ENCODE measurements at places on chromosomes 6 and 20.

GRCh38 chr6:109008054-109008453 lies 86.6 kb downstream of the SESN1 start:
- DNase-seq = no peak

GRCh38 chr6:14146506-14147096 lies 29.0 kb downstream of the CD83 start:
- no peak for DNase-seq

GRCh38 chr20:11952639-11953038 lies 34.9 kb downstream of the BTBD3 start:
- no peak for DNase-seq

GRCh38 chr20:19737025-19737424 lies 21.0 kb upstream of the RIN2 start:
- no peak for DNase-seq

DNA sequence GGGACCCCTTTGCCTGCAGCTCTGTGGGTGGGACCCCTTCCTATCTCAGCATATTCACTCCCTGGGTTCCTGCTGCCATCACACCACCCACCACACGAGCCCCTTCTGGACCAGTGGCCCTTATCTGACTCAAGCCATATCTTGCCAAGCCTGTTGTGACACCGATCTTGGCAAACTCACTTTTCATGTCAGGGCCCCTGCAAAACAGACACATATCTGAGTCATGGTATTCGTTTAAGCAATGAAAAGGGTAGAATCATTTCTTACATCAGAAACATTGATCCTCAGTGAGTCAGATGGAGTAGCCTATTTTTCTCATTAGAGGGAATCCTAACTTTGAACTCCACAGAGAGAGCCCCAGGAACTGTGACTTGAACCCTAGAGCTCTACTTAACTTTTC lies 10.6 kb downstream of the RAET1E start:
- DNase-seq = no peak

DNA sequence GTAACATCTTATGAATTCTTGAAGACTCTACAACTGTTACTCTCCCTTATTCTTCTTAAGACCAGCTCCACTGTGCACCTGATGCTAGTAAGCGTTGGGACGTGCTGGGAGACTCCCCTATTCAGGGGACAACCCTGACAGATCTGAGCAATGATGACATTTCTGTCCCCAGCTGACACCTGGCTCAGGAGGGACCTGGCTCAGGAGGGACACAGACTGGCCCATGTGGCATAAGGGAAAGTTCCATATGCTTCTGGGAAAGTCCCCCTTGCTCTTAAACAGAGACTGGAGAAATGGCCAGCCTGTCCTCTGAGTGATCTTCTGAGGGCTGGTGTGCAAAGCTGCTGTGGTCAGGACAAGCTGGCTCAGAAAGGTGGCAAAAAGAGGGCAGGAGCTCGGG lies 10.0 kb upstream of the CD93 start:
- DNase-seq = no peak

GRCh38 chr20:43300901-43301300 lies 111.2 kb upstream of the PTPRT start:
- DNase-seq = no peak

- no peak for DNase-seq
These were observed 38.9 kb downstream of the OR2B2 start for GRCh38 chr6:27873021-27873940.

DNA sequence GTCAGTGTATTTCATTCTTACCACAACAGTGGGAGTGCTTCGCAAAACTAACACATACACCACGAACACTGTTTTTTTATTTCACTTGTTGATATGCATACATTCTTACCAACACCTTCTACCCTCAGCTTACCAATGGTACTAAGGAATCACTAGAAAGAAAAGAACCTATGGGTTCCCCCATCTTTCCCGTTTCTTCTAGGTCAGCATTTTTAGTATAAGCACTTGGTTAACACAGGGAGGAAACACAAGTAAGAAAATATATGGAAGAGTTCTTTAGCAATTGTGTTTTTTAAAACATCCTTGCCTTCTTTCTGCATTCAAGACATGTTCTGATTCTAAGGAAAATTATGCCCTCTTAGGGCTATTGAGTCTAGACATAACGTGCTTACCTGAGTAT lies 39.9 kb upstream of the EYA4 start:
- DNase-seq = no peak

DNA sequence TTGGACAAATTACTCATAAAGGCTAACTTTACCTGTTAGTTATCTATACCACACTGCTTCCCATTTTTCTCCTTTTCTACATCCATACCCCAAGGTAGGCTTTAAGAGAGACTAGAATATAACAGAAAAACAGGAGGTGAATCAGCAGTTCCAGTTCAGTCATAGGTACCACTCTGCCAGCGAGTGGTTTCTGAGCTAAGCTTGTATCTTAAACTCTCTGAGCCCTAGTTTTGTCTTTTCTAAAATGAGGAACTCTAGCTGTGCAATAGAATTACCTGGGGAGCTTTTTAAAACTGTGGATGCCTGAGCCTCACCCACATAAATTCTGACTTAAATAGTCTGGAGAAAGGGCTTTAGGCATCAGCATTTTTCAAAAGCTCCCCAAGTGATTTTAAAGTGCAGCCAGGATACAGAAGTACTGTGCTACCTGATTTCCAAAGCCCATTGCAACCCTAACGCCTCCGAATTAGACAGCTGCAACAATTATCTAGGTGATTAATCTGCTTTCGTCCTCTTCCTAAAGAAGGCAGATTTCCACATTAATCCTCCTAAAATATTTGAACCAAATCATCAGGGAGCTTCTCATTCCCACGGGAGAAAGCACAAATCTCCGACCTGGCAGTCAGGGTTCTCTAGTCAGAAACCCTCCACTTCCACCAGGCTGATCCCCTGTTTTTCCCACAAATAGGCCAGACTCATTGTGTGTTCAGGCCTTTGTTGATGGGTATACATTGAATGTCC lies 37.4 kb upstream of the RPL7L1 start:
- no peak for DNase-seq

DNA sequence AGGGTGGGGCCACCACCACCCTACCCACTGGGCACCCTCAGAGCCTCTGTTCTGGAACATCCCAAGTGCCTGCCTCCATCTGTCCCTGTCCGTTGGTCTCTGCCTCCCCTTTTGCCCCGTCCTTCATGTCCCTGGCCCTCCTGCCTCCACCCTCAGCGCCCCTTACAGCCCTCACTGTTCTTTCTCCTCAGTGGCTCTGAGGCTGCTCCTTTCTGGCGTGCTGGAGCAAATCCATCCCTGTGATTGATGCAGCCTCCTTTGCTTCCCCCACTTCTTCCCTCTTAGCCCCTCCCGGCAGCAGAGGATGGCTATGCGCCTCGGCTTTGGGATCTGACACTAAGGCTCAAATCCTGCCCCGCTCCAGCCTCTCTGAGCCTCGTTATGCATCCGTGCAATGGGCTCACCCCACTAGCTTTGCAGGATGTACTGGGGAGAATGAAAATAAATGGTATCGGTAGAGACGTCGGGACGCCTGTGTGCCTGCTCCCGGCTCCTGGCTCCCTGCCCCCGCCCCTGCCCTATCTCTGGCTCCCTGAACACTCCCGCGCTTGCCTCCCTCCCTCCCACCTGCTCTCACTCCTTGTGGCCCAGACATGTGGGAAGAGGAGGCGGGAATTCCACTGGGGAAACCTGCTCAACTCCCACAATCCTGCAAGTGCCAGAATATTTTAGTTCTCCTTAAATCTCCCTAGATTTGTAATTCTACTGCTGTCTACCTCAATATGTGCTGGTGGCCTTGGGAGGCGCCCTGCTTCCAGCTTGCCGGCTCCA lies 13.1 kb downstream of the VSTM2L start:
- DNase-seq = no peak

GRCh38 chr20:16945619-16946018 lies 197.5 kb downstream of the OTOR start:
- DNase-seq = no peak

DNA sequence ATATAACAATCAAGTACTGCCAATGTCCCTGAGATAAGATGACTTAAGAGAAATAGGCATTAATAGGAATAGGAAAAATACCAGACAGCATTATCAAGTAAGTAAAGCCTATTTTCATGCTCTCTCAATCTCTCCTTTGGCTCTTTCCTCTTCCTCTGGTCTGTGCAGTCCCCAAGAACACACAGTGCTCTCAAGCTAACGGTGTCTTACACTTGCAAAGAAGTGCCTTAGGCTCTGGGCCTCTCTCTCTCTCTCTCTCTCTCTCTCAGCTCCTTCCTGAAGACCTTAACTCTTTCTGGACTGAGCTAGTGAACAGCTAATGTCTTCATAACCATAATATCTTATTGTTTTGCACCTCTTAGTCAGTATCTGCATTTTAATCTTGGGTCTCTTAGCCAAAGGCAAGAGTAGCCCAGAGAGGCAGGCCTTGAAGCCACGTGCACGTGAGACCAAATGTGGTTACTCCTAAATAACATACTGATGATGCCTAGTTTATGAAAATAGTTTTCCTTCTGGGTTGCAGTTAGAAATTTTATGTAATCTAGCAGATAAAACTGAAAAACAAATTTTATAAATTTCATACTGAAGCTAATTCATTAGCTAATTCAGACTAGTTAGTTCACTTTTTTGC lies 70.8 kb downstream of the TPD52L1 start:
- no peak for DNase-seq

- no peak for DNase-seq
These were observed 20.7 kb downstream of the CNR1 start for GRCh38 chr6:88145298-88145963.

DNA sequence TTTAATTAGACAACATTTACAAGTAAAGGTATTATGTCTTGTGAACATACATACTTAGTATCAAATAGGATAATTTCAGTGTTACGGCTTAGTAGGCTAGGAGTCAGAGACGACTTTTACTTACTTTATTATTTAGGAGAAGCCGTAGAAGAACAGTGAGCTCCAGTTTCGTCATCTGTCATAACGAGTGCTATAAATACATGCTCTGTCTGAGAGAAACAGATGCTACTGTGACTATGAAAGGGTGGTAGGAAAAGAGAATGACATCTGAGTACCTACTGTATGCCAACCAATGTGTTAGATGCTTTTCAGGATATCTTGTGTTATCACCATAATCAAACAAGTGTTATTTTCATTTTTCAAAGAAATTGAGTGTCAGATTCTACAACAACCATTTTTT lies 119.0 kb downstream of the EYA4 start:
- DNase-seq = no peak

DNA sequence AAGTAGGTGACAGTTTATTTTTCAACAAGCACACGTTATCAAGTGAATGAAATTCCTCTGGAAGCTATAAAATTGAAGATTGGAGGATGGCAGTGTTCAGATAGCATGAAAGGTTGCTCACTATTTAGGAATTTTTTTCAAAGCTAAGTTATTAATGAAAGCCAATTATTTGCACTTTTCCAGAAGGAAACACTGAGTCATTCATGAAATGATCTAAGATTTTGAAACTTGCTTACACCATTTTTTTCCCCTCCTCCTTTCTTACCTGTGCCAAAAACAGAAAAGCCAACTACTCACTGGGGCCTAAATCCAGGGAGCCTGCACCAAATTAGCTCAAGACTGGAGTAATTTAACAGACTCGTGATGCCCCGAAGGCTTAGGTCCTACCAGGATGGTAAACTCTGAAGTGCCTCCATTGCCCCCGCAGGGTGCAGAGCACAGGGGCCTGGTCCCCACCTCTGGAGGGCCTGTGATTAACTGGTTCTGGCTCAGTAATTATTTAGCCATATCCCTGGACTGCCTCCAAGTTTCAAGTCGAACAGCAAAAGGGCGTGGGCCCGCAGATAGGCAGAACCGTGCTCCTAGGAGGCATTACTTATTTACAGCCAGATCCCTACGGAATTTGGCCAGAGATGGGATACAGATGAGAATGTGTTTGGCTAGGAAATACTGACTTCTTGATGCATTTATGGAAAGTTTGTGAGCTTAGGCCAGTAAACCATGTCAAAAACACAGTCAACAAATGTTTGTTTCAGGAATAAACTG lies 28.0 kb upstream of the ZNF217 start:
- DNase-seq = no peak

DNA sequence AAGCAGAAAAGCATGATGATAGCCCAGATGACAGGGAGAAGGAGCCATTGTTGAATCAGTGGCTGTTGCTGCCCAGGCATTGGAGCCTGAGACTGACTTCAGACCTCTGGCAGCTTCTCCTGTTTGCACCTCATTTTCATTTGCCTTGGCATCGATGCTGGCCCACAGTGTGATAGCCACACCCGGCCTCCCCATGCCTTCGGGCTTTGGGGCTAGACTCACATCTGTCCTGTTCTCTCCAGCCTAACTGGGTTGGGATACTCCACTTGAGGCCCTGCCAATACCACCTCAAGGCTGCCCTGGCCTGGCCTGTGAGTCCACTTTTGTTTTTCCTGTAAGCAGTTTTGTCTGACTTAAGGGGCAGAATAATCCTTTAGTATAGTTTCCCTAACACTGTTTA lies 140.4 kb downstream of the UST start:
- no peak for DNase-seq

DNA sequence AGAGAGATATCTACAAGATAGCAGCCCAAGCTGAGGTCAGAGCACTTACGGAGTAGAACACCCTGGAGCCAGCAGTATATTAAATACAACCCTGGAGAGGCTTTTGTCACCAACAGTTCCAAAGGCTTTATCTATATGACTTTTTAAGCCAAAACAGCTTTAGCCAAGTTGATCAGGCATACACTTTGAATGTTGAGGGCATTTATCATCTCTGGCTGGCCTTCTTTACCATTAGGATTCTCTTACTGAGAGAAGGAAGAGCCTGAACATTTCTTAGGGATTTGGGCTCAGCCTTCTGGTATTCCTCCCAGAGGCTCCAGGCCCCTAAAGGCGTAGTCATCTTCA lies 161.3 kb upstream of the RIMS1 start:
- DNase-seq = no peak

- peak; percentile 27 for DNase-seq
These were observed 4.7 kb downstream of the ECT2L start for GRCh38 chr6:138800377-138801150.

DNA sequence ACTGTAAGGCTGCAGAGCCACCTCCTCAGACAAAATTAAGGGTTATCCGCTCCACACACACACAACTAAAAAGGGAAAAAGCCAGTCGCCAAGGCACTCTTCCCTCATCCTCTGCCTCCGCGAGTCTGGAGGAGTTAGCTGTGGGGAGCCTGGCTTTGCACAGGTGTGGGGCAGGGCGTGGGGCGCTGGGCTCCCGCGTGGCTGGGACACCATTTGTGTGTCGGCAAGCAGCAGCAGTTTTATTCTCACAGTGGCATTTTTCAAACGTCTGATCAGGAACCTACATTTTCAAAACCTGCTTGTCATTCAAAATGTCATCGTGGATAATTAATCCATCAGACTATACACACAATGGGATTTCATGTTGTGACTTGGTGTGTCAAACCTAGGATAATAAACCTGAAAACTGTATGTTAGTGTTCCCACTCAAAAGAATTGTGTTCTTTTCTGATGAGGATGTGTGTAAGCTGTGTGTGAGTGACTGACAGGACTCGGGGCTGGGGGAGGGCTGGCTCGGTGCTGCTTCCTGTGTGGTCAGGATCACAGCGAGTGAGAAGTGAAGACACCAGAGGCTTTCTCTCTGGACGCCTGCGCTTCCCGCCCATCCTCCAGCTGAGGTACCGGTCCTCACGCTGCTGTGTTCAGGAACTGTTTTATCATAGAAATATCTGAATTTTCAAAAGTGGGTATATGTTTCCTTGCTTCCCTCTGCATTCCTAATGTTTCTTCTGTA lies 83.1 kb downstream of the IRF4 start:
- no peak for DNase-seq

GRCh38 chr20:694496-694895 lies 18.9 kb upstream of the SCRT2 start:
- DNase-seq = no peak
